Hypothalamus (tissue), 51 donors: ENCODE measurements at places on chromosomes 13 and 19.

- DNase-seq: no peak
These were observed 1.5 kb downstream of the ZNF787 start for GRCh38 chr19:56119582-56119978.

DNA sequence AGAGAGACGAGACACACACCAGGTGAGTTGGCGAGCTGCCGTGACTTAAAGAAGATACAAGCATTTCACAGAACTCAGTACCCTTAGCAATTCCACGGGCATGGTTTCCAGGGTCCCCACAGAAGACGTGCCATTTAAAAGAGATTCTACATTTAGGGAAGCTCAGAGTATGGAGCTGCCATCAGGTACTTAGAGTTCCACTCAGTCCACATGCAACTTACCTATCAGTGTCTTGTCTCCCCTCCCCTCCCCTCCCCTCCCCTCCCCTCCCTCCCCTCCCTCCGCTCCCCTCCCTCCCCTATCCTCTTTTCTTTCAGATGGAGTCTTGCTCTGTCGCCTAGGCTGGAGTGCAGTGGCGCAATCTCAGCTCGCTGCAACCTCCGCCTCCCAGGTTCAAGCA lies 12.2 kb downstream of the ZNF30 start:
- DNase-seq: no peak

- no peak for DNase-seq
These were observed 63.4 kb upstream of the C1QTNF9B start for GRCh38 chr13:23960566-23961156.

DNA sequence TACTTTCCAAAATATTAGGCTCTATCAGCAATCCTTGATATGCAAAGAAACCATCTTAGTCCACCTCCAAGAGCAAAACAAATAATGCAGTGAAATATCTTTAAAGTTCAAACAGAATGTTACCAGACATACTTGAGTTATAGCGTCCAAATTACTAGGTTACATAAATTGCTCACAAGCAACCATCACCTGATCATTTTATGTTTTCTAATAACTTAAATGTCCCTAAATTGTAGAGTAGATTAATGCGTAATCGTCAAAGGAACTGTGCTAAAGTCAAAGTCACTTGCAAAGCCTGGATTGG lies 350.6 kb upstream of the ARGLU1 start:
- no peak for DNase-seq

- DNase-seq: no peak
These were observed 138.3 kb upstream of the RFC3 start for GRCh38 chr13:33679658-33680012.

DNA sequence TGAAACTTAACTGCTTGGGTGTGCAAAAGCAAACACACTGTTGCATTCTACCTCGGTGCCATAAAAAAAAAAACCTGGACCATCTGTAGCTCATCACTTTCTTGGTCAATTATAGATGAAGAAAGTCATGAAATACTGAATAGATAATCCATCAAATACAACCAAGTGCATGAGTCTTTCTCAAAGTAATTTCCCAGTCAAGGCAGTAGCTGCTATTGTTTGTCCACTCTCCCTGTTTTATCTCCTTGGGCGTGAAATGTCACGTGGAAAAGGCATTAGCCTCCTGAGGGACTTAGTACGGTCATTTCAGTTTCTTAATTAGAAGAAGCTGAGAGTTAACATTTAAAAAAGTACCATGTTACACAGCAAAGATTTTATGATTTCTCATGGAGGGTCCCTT lies 1697.9 kb downstream of the PCDH9 start:
- no peak for DNase-seq

DNA sequence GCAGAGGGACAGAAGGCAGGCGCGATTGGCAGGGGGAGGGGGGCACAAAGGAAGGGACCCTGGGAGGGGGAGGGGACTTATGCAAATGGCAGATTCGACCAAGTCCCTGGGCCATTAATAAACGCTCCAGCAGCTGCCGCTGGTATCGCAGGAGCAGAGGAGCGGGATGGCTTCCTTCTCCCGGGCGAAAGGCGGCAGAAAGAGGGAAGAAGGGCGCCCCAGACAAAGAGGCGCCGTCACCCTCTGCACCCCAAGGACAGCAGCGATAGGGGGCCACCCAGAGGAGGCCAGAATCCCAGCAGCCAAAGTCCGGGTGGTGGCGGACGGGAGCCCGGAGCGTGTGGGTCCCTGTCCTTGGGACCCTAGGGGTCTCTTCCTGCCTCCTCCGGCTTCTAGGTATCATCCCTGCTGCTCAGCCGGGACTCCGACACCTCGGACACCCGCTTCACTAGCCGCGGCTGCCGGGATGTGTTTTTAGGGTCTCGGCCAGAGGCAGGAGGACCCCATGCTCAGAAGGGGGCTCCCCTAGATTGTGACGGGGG lies 1.9 kb downstream of the PTPRS start:
- no peak for DNase-seq

GRCh38 chr19:33201886-33202545 lies 7.9 kb downstream of the LRP3 start:
- DNase-seq: no peak

DNA sequence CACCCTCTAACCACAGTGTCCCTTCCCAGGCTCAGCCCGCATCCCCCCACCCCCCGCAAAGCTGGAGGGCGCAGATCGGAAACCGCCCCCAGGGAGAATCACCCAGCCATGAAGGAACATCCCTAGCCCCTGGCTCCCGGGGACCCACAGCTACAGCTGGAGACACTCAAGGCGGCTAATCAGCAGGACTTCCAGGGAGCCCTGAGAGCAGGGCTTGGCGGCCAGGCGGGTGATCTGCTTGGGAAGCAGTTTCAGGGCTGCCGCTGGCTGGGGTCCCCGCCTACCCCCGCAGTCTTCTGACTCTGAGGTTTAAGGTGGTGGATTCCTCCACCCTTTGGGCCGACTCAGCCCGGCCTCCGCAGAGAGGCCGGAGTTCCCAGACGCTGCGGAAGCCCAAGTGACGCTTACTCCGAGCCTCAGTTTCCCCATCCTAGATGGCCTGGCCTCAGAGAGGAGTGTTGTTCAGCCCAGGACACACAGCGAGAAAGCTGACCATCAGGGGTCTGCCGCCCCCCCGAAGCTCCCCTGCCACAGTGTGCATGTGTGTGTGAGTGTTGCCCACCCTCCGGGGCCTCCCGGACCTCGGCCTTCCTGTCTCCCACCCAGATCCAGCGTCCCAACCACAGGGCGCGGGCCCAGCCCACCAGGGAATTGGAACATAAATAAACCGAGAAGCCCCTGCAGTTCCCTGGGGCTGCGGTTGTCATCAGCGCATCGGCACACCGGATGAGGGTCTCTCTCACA lies 9.8 kb downstream of the FUT6 start:
- DNase-seq: no peak

GRCh38 chr13:28576067-28576466 lies 81.1 kb upstream of the FLT1 start:
- DNase-seq: no peak

- no peak for DNase-seq
These were observed 612 bp upstream of the ZNF154 start for GRCh38 chr19:57709616-57710015.

DNA sequence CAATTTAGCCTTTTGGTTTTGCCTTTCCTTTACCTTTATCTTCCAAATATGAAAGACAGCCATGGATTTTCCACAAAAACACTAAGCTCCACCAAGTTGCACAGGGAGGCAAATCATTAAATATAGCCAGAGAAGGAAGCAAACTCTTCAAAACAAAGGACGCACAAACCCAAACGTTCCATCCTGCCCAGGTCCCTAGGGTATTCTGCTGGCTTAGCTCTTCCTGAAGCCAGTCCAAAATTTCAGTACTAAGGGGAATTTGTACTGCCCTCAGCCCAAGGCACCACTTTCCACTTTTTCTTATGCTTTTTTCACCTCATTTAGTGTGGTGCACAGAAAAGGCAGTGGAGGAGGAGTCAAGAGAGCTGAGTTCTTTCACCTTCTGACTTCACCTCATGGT lies 169.9 kb downstream of the FLT1 start:
- DNase-seq: no peak

DNA sequence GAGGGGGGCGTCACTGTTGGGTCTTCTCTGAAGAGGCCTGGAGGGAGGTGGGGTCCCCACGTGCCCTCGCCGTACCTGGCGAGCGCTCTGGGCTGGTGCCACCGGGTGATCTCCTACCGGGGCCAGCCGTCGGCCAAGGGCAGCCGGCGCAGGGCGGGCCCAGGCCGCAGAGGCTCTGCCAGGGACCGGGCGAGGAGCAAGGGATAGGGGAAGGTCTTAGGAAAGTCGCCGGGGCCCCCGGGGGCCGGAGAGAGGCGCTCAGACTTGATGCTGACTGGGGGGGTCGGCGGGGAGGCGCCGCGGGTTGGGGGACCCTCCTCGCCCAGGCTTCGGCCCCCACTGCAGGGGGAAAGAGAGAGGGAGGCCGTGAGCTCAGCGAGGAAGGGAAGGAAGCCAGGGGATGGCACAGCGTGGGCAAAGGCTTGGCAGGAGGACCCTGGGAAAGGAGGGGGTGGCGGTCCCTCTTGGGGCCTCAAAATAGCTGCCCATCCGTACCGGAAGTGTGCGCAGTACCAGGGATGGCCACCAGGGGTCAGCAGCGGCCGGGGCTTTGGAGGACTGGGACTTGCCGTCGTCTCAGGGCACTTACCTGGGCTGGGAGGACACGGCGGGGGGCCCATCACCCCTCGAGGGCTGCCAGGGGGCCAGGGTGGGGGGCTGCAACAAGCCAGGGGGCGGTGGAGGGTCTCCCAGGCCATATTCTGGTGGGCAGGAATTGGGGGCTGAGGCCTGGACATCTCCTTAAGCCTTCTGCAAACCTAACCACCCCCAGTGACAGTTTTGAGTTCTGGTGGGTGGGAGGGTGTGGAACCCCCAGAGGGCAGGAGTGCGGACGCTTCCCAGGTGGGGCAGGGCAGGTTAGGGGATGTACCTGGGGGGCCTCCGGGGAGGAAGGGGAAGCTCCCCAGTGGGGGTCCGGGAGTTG lies 7.7 kb upstream of the TMEM161A start:
- peak; percentile 70 for DNase-seq

DNA sequence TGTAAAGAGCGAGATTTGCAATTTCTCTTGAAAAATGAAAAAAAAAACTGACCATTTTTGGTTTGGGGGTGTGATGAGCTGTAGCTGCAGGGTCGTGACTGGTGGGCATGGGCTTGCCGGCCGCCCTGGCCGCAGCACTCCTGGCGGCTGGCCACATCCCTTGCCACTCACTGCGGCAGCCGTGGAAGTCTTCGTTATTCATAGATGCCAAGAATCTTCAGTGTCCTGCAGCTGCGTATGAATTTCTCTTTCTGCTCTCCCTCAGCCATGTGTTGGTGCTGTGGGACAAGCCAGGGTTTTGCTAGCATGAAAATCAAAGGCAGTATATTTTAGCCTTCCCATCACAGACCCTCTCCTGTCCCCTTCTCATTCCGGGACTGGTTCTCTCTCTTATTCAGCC lies 151.7 kb upstream of the TSHZ3 start:
- no peak for DNase-seq

DNA sequence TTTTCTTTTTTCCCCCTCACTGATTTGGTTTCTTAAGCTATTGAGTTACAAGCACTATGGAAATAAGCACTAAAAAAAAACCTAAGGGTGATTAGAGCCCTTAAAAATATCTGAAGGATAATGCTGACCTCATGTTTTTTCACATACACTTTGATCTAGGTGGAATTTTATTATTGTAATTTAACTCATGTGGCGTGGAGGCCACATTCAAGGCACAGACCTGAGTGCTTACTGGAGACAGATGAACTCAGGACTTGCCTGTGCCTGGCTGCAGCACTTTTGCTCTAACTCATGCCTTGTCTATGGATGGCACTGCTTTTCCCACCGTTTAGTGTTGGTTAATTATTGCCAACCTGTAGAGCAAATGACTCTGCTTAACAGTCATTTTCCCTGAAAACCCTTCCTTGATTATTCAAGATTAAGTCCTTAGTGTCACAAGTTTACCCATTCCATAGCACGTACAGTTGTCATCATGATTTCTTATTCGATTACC lies 541.4 kb downstream of the GPC6 start:
- no peak for DNase-seq

- DNase-seq: no peak
These were observed 1106.7 kb downstream of the EFNB2 start for GRCh38 chr13:105428811-105429210.
